ENCODE measurements at places on chromosomes 6 and 20.
A peak's percentile ranks its signal among the peaks of the same experiment; 100 is the strongest.

GRCh38 chr6:22363714-22364239 is 66.9 kb upstream of the PRL start:
- no peak for DNase-seq

DNA sequence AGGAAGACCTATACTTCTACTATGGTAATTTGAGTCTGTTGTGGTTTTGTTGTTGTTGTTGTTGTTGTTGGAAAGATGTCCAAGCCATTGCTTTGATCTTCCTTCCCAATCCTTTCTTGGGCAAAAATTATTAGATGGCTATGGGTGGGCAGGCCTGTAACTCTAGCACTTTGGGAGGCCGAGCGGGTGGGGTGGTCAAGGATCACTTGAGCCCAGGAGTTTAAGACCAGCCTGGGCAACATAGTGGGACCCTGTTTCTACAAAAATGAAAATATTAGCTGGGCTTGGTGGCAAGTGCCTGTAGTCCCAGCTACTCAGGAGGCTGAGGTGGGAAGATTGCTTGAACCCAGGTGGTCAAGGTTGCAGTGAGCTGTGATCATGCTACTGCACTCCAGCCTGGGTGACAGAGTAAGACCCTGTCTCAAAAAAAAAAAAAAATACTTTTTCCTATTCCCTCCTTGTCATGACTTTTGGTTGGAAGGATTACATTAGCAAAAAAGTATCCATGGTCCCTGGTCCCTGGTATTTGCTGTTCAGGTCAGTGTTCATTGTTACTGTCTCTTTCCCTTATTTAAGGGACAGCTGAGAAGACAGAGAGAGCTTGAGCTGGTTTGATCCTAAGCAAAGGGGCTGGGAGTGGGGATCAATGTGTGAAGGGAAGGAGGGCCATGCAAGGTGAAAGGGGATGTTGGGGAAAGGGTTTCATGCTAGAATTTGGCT is 11.7 kb downstream of the NEU1 start:
- no peak for DNase-seq

DNA sequence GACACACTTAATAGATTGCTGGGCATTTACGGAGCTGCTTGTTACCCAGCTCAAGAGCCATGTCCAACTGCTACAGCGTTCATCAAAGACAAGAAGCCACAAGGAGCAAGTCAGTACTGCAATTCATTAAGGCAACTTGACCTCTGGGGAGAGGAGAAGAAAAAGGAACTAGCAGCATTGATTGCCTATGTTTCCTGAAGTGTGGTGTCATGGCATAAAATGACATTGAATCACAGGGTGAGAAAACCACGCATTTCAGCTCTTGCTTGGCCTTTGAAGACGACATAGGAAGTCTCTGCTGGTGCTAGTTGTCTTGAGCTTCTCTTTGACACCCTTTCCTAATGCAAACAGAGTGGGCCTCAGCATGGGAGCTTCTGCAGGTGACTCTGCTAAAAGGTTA is 139.1 kb downstream of the CDH26 start:
- no peak for DNase-seq

DNA sequence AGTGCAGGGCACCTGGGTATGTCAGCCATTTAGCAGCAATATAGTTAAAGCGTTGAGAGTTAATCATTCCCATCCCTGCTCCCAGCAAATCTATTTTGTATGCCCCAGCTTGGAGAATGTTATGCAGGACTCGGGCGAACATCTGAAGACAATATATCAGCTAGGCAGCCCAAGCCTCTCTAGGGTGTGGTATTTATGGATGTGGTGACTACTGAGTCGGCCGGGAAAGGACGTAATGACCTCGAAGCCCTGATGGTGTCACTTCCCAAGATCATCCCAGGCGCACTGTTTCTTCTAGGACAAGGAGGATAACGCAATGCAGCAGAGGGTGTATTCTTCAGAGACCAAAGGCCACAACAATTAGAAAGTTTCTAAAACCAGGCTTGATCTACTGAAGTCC is 63.6 kb upstream of the FAM184A start:
- no peak for DNase-seq

- no peak for DNase-seq
These were observed 33.0 kb downstream of the FOXP4 start for GRCh38 chr6:41579088-41579610.

- no peak for DNase-seq
These were observed 73.3 kb upstream of the SGK1 start for GRCh38 chr6:134391205-134391604.

DNA sequence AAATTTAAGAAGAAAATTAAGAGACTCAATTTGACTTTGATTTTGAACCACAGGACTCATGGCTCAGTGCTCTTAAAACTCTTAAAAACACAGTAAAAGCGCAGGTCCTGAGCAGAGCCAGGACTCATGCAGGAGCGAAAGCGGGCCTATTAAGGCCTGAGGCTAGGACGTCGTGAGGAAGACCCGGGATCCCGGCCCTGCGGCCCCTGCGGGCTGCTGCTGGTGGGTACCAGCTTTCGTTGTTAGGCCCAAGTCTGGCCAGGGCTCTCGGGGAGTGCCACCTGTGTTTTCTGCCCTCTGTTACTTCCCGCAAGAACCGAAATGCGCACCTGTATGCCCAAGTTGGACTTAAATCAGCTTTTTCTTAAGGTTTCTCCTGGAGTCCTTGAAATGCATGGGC is 3.4 kb upstream of the PAX1 start:
- no peak for DNase-seq

DNA sequence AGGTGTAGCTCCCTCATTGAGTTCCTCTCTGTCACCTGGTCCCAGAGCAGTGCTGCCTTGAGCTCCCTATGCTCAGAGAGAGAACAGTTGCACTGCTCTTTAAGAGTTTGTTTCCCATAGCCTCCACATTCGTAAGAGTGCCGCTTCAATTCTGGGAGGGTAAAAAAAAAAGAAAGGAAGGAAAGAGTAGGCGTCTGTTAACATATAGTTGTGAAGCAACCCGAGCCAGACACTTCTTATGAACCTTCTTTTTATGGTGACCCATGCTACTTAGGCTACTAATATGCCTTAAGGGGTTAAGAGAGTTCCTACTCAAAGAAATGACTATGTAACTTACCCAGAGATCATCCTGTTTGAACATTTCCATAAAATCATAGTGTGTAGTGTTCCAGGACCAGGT is 4.3 kb upstream of the ARG1 start:
- DNase-seq: no peak

DNA sequence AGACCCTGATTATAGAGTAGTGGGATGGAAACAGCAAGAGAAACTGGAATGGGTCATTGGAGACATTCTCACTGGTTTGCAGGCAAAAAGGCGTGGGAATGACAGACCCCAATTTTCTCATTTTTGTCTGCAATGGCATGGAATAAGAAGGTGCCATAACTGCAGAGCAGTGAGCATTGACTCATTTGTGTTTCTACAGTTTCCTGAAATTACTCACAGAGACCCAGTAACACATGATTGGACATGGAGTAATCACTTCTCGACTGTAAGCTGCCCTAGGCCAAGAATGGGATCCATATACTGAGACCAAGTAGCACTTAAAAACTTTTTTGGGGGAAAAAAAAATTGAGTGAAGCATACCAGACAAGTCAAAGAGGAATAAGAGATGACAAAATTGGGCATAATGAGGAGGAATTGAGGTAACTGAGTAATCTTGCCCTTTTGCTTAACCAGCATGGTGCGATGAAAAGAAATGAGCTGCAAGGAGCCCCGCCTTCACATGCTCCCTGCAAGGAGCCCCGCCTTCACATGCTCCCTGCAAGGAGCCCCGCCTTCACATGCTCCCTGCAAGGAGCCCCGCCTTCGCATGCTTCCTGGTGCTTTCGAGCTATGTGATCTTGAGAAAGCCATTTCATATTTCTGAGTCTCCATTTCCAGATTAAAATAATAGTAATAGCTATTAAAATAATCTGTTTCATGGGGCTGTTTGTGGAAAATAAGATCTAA is 44.1 kb downstream of the NHSL1 start:
- peak; percentile 13 for DNase-seq

- DNase-seq: no peak
These were observed 38.0 kb downstream of the TBC1D7 start for GRCh38 chr6:13290335-13290734.

- no peak for DNase-seq
These were observed 901.0 kb upstream of the MAP3K7 start for GRCh38 chr6:91487696-91488392.

DNA sequence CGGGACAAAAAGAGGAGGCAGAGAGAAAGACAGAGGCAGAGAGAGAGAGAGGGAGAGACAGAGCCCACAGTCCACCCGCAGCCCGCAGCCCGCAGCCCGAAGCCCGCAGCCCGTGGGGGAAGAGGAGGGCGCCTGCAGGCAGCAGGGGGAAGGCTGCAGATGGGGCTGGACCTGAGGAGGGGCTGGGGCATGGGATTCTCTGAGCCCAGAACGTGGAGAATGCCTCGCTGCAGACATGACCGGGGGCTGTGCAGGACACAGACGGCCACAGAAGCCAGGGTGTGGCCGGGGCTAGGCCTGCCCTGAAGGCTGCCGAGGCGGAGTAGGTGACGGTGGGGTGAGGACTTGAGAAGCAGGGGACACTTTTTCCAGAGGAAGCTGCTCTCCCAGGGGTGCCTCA is 6.5 kb upstream of the SLCO4A1 start:
- DNase-seq: no peak

DNA sequence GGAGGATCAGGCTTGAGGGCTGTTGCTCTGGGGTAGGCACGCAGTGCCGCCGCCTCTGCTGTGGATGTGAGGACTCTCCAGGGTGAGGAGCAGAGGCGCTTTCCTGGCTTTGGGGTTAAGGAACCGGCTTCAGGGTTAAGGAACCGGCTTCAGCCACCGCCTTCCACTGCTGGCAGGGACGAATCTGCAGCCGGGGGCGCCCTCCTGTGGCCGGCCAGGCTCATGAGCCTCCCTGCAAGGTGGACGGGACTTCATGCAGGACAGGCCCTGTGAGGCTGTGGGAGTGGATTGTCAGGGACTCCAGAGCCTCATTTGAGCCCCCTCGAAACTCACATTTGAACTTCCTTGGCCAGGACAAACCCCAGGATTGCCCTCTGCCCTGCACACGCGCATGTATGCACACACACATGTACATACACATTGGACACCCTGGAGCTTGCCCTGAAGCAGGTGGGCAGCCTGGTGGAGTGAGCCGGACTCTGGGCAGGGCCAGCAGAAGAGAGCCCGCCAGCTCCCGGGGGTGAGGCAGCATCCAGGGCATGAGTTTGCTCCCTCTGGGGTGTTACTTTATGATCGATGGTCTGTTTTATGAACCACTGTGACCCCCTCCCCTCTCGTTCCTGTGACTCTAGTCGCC is 146.9 kb downstream of the PHACTR3 start:
- DNase-seq: peak; percentile 7
